Esophagus squamous epithelium (tissue), 5 donors: ENCODE measurements at places on chromosomes 2 and 18.

DNA sequence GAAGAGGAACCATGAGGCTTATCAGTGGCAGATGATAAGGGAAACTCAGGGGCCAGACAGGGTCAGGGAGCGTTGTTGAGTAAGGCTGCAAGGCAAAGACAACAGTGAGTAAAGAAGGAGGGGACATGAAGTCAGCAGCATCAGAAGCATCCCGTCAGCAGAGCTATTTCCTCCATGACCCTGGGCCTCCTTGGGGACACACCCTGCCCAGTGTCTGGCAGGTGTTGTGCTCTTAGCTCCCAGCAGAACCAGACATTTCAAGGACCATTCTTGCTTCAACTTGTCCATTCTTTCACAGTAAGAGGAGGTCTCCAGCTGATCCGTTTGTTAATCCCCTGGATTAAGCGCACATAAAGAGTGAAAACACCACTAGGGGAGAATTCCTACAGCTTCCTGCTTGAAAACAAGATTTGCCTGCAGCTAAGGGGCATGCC lies 88.7 kb upstream of the MEIS1 start:
- no peak for DNase-seq

GRCh38 chr2:178530625-178531142 lies 50.4 kb downstream of the PLEKHA3 start:
- DNase-seq: no peak

GRCh38 chr2:120269816-120270215 lies 17.2 kb downstream of the RALB start:
- no peak for DNase-seq

DNA sequence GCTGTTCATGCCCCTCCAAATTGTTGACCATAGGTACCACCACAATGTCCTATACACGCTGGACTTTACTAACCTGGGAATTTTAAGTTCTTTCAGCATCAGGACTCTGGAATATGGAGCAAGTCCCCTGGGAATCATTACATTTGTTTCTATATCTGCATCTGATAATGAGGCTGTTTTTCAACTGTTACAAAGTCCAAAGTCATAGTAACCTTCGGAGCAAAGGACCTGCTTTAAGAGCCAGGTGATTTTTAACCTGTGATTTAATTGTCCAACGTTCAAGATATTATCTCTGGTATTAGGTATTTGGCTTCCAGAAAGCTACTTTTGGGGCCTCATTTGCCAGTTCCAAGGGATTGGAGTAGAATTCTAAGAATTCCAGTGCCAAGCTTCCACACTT lies 7.5 kb upstream of the B3GNT2 start:
- no peak for DNase-seq

GRCh38 chr18:56702946-56703345 lies 51.8 kb downstream of the WDR7 start:
- DNase-seq: no peak

DNA sequence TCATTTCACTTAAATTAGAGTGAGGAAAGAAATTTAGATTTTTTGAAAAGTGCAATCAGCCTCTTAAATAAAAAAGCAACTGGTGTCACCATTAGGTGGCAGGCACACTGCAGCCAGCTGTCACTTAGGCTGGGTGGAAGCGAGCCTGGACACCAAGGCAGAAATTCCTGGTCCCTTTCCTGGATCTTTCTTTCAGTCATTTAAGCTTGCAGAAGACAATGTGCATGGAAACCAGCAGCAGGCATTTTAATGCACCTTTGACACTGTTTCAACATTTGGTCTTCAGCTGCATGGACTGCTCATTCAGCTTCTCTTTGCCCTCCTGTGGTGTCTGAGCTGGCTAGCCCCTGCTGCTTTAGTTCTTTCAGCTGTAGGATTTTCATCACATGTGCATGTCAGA lies 61.0 kb downstream of the AQP4 start:
- DNase-seq: no peak

DNA sequence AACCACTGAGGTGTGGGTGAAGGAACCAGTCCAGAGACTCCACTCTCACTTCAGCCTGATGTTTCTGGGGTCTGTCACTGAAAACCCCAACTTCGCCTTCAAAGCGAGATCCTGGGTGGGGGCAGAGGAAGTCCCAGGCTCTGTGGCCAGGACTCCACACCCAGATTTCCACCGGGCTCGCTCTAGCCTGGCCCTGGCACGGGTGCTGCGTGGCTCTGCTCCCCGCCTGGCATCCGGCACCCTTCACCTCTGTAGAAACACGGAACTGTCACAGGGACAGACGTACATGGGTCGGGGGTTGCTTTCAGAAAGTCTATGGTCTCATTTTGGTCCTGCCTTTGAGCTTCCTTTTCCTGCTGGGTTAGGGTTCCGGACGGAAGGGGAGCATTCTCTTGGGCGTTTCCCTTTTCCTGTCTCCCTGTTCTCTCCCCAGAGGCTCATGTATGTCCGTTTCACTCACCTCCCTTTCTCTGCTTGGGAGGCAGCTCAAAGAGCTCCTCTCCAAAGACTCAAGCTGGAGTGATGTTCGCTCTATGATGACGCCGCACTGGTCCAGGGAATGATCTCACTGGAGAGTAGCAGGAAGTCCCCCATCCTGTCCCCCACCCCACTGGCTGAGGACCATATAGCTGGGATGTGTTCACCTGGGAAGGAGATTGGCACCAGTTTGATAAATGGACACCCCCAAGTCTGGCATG lies 41.5 kb downstream of the ODC1 start:
- no peak for DNase-seq

GRCh38 chr2:98795891-98796676 lies 65.2 kb upstream of the MGAT4A start:
- no peak for DNase-seq

DNA sequence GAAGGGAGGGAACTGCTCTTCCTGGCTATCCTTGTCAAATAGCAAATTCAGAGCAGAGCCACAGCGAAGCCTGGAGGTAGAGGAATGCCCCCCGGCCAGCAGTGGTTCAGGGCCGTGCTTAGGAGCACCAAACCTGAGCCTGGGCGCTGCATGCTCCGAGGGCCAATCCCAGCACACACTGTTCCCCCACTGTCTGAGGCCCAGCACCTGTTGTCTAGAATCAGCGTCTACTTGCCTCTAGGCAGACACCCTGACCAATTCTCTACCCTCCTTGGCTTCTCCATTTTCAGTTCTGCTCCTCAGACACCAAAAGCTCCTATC lies 177.6 kb upstream of the PKDCC start:
- DNase-seq: no peak

GRCh38 chr2:167537743-167538142 lies 649.5 kb downstream of the XIRP2 start:
- DNase-seq: no peak

DNA sequence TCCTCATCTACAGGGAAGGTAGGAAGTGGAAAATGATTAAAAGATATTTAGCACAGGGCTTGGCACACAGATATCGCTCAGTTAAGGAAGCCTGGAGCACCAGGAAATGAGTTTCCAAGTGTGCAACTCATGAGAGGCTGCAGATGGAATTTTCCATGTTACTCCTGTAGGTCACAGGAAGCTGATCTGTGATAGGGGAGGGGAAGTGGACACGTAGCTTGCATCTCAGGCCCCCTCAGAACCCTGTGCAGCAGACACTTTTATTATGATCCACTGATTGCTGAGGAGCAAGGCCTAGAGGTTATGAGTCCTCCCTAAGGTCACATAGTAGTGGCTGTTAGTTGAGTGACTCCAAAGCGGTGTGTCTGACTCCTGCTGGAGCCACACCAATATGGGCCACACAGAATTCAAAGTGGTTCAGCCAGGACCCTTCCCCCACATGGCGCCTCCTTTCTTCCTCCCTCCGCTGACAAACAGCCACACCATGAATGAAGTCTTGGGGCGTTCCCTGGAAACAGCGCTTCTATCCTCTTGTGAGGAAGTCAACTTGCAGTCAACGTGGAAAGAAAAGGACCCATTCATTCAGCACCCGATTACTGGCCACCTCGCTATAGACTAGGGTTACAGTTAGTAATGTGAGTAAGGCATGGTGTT lies 21.5 kb downstream of the DYSF start:
- no peak for DNase-seq

- no peak for DNase-seq
Observed at GRCh38 chr2:8249769-8250168, 432.1 kb upstream of the ID2 start.
